ENCODE measurements at places on chromosomes 1 and 21.

DNA sequence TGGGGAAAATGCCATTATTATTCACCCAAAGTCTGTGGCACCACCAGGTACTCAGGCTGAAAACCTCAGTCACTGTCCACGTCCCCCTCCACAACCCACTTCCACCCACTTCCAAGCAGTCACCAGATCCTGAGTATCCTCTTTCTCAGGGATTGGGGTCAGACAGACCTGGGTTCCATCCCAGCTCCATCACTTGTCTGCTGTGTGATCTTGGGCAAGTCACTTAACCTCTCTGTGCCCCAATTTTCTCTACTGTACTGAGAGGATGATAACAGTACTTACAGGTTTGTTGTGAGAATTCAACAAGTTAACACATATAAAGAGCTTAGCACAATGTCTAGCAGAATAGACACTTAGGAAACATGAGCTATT lies 29.7 kb upstream of the FOXO6 start:
- no peak for DNase-seq

DNA sequence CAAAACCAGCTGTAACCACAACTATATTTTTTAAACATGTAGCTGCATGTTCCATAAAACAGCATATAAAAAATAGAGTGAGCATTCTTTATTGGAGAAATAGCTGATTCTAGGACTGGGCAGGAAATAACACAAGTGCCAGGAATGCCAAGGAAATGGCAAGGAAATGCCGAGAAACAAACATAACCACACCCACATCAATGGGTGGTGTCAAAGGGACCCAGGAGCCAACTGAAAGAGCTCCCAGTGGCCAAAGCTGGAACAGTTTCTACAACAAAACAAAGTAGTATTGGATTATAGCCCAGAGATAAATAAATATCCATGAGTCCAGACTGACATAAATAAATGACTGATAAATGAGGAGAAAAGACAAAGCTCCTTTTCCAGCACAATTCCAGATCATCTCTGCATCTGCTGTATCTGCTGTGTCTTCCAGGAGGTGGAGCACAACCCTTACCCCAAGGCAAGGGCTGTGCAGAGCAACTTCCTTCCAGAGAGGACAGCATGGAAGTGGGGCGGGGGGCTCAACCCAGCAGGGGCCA lies 28.1 kb downstream of the ADARB1 start:
- DNase-seq, result no peak

GRCh38 chr1:7584157-7584556 lies 186.9 kb upstream of the VAMP3 start:
- no peak for DNase-seq

DNA sequence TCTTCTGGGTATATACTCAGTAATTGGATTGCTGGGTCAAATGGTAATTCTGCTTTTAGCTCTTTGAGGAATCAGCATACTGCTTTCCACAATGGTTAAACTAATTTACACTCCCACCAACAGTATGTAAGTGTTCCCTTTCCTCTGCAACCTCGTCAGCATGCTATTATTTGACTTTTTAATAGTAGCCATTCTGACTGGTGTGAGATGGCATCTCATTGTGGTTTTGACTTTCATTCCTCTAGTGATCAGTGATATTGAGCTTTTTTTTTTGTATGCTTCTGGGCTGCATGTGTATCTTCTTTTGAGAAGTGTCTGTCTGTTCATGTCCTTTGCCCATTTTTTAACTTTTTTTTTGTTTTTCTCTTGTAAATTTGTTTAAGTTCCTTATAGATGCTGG lies 279.4 kb downstream of the PTGER3 start:
- DNase-seq, result no peak

- DNase-seq, result no peak
Observed at GRCh38 chr1:240407407-240407806, 204.5 kb downstream of the GREM2 start.

DNA sequence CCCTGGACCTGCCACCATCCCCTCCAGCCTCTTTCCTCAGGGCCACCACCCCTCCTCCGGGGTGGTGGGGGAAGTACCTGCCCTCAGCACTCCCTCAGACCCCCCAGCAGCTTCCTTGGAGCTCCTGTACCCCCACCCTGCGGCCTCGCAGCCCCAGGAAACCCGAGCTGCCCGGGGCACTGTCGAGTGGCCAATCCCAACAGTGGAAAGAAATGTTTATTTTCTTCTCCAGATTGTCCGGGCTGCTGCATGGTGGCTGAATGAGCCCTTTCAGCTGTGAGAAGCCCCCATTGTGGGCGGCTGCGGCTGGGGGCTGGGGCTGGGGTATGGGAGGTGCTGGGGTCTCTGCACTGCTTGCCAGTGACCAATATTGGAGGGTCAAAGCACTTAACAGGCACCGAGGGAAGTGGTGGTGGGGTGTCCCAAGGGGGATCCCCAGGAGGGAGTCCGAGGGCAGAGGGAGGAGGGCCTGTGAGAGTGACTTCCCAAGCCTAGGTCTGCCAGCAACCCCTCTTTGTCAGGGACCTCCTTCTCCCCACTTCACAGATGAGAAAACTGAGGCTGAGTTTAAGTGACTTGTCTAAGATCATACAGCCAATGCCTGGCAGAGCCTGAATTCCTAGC lies 25.2 kb downstream of the RUNX3 start:
- no peak for DNase-seq

GRCh38 chr1:206700445-206701036 lies 15.8 kb downstream of the MAPKAPK2 start:
- no peak for DNase-seq

DNA sequence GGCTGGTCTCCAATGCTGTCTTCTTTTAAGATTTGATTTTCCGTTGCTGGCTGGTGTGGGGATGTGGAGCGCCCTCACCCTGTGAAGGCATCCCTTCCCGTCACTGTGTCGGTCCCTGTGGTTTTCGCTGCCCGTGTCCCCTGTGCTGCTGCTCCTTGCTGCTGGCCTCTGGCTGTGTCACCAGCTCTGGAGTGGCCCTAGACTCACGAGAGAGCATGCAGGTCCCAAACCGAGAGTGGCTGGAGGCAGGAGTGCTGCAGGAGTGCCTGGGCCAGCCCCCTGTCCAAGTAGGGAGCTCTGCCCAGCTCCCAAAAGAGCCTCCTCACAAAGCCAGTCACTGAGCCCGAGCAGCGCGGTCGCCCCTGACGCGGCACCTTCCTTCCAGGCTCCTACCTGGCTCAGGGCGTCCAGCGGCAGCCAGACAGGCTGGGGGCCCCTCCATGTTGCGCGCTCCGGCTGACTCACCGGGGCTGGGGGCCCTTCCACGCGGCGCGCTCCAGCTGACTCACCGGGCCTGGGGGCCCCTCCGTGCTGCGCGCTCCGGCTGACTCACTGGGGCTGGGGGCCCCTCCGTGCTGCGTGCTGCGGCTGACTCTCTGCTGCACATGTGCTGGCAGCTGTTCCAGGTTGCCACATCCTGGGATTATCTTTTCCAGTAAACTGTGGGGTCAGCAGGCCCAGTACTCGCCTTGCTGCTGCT lies 106.7 kb upstream of the COL6A1 start:
- peak; percentile 33 for DNase-seq

GRCh38 chr21:16047904-16048303 lies 318.1 kb downstream of the USP25 start:
- DNase-seq, result no peak
